Type B pancreatic cell (in vitro differentiated cells): ENCODE measurements at places on chromosomes 7 and 10.

DNA sequence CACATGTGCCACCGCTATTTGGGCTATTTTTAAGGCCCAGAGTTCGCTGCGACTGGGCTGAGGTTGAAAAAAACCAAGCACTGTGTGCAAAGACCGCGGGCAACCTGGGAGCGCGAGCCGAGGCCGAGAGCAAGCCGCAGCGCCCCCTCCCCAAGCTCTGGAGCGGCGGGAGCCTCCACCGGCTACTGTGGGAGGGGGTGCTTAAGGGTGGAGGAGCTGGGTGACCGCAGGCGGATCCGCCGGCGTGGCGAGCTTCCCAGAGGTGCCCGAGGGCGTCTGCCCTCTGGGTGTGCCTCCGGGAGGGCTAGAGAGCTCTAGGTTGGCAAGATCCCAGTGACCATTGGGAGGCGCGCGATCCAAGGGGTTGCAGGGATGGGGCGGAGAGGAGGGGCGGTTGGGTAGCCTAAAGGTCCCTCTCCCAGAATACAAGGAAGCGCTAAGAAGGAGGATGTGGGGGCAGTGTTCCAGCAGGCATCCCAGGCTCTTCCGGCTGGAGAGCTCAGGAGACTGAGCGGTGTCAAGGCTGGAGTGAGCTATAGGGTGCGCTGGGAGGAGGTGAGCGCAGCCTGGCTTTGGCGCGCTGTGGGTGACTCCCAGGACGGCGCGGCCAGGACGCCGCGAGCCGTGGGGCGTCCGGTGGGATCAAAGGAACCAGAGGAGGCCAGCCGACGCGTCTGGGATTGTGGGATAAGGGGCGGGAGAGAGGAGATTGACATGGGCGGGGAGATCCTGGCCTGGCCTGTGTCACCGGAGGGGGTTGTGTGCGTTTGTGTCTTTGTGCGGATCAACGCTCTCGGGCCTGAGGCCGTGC, 8.0 kb downstream of the DLX5 start:
- no peak for DNase-seq

DNA sequence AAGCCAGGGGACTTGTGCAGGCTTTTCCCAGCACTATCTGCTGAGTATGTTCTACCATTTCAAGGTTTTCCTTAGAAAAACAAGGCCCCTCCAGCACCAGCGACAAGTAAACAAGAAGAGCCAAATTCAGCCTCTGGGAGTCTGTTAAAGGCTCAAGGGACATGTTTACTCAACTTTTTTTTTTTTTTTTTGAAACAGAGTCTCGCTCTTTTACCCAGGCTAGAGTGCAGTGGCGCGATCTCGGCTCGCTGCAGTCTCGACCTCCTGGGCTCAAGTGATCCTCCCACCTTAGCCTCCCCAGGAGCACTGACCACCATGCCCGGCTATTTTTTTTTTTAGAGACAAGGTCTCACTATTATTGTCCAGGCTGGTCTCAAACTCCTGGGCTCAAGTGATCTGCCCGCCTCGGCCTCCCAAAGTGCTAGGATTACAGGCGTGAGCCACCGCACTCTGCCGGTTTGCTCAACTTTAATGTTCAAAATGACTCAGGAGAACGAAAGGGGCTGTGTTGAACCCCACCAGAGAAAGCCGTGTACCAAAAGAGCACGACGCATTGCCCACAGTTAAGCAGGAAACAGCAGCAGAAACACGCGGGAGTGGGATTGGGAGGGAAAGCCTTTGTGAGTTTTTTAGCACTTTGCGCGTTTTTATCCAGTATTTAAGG, 772 bp downstream of the PRDX3 start:
- no peak for DNase-seq

DNA sequence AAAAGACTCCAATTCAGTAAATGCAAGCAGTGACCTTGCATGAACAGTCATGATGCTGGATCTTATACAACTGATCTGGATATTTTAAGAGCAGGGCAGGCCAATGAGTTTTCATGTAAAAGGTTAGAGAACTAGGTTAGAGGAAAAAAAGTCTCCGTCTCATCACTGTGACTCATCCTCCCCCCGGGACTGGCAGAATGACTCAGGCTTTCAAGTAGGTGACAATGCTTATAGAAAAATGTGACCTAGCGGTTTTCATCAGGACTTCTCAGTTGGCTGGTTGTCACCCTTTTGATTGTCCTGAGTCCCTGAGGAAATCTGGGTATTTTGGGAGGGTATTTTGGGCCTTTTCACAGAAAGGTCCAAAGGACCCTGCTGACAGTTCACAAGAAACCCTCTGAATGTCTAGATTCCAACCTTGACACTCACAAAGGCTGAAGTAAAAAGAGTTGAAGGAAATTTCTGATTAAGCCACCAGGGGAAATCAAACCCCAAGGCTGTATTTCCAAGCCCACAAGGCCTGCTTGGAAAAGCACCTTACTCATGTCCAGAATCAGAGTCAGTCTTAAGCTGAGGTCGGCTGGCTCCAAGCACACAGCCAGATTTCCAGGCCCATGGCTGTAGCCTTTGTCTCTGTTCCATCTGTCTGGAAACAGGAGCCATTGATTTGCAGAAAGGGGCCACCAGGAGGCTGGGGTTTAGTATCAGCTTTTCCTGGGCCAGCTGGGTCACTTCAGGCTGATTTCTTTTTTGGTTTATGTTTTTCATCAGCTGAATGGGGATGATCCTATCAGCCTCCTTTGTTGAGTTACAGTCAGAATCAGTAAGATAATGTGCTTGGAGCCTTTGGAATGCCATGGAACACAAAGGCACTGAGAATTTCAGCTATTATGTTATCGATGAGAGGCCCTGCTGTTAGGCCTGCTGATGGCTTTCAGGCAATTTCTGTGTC, 226.4 kb upstream of the HABP2 start:
- no peak for DNase-seq

DNA sequence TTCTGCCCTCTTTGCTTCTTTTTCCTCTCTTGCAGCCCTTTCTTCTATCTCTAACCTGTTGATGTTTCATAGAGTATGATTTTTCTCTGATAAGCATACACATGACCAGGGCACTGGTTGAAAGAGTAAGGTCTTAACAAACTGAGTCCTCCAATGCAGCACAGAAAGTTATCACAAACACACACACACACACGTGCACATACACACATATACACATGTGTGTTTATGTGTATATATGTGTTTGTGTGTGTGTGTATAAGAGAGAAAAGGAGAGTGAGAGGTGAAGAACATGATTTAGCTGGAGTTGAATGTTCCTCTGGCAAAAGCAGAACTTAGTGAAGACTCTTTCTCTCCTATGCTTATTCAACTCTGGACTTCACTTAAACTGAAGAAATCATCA, 130.0 kb downstream of the KLF6 start:
- DNase-seq = no peak

DNA sequence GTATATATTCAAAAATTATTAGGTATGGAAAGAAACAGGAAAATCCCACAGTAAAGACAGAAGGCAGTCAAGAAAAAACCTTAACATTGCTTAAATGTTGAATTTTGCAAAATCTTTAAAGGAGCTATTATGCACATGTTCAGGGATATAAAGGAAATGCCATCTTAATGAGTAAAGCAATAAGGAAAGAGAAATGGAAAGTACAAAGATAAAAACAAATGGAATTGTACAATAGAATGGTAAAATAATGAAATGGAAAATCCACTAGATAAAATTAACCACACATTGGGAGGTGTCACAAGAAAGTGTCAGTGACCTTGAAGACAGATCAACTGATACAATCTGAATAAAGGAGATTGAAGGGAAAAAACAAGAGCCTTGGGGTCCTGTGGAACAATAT, 82.0 kb downstream of the KIF20B start:
- no peak for DNase-seq

DNA sequence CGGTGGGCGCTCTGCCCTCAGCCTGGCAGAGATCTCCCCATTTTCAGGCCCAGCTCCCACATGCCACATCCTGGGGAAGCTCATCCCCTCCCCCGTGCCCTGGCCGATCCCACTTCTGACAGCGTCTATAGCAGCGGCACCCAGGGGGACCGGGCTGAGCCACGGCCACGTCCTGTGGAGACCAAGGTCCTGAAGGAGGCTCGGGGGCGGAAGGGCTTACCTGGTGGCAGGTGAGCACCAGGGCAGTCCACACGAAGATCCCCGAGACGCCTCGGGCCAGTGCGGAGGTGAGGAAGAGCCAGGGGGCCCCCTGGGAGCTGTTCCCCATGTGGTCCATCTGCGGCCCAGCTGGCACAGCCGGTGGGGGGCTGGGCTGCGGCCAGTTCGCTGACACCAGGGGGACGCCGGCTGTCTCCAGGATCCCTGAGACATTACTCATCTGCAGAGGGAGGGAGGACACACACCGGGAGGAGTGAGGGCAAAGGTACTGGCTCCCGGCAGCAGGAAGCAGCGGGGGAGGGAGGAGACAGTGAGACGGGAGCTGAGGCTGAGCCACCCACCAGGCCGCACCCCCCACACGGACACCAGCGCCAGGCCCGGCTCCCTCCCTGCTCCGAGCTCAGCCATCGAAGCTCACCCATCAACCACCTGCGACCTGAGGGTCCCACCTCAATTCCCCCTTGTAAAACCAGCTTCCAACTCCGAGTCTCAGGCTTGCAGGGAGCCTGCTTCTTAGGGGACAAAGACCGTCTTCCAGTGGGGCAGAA, 776 bp downstream of the TMEM184A start:
- DNase-seq = no peak

- DNase-seq = no peak
Measured at GRCh38 chr10:21047511-21047910, 150.4 kb upstream of the NEBL start.

DNA sequence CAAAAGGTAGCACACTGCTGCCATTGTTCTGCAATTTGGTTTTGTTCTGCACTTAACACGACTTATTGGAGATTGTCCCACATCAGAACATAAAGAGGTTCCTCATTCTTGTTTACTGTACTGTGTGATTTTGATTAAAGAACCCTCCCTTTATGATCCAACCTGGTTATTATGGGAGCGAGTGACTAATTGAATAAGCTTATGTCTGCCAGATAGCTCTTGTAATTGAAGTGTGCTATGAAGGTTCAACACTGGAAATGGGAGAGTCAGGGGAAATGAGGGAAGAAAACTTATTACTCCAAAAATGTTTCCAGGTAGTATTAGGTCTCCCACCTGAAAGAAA, 33.9 kb downstream of the CASP7 start:
- DNase-seq = no peak

GRCh38 chr7:27188386-27189294, 3.6 kb upstream of the HOXA11 start:
- DNase-seq = no peak

DNA sequence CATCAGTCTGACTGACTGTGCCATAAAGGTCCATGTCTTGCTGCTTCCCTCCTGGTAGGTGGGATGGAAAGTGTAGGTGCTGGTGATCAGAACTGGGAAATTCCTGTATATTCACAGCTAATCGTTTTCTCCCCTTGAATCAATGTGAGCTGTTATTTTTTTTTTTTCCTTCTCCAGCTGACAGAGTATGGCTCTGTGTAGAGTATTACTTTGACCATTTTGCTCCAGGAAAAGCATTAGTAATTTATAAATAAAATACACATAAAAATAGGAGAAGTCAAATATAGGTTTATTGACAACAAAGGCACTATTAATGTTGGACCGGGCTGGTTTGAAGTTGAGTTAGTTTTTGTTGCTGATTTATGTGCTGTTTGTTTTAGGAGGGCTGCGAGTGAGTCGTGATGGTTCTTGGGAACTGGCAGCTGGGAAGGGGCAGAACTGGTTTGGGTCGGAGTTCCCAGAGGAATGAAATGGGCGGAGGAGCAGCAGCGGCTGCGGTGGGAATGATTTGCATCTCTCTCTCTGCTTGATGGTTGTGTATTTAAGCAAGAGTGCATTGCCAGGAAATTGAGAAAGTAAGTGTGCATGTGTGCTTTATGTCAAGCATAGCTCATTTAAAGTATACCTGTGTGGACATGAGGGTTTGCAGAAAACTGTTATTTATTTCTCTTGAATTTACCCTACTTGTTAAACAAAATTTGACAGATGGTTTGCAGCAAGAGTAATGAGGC, 80.9 kb downstream of the LRMDA start:
- no peak for DNase-seq

GRCh38 chr10:132630666-132631337, 93.2 kb downstream of the INPP5A start:
- no peak for DNase-seq

- no peak for DNase-seq
Measured at GRCh38 chr10:4337563-4337962, 488.4 kb upstream of the AKR1E2 start.

- DNase-seq = no peak
Measured at GRCh38 chr10:59655309-59655708, 54.3 kb downstream of the SLC16A9 start.

- DNase-seq = no peak
Measured at GRCh38 chr7:42159130-42159529, 77.9 kb downstream of the GLI3 start.

- no peak for DNase-seq
Measured at GRCh38 chr10:109723305-109723704, 200.0 kb downstream of the XPNPEP1 start.
